Stimulated activated CD8-positive, alpha-beta memory T cell treated with anti-CD3 and anti-CD28 coated beads, Interleukin-7, amount 100 ng/mL, for 24 hours (primary cell): ENCODE measurements at places on chromosomes 12 and 14.

GRCh38 chr14:101730626-101731186 lies 30.8 kb upstream of the PPP2R5C start:
- DNase-seq: no peak

DNA sequence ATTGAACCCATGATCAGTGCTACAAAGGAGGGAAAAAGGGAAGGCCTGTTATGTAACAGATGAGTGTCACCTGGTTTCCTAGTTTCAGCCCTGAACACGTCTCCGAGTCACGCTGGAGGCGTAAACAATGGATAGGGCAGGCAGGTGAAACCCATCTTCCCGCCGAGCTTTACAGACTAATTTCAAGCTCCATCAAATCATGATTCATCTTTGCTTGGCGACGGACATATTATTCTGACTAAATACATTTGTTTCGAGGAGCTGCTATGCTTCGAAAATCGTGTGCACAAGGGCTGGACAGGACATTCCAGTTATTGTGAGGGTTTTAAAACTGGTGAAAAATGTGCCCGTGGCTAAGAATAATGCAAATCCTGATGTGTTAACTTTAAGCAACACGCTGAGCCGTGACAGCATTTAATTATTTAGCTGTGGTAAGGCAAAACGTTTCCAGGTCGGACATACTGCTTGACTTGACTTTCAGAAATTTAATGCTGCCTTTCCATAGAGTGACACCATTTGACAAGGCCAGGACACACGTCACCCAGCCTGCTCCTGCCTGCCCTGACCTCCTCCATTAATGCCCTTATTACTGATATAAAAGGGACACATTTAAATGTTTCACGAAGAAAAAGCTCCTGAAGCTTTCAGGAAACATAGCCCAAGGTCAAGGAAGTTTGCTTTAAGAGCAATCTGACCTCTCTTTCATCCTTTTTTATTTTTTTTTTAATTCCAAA lies 1203.5 kb upstream of the TMEM132C start:
- no peak for DNase-seq

DNA sequence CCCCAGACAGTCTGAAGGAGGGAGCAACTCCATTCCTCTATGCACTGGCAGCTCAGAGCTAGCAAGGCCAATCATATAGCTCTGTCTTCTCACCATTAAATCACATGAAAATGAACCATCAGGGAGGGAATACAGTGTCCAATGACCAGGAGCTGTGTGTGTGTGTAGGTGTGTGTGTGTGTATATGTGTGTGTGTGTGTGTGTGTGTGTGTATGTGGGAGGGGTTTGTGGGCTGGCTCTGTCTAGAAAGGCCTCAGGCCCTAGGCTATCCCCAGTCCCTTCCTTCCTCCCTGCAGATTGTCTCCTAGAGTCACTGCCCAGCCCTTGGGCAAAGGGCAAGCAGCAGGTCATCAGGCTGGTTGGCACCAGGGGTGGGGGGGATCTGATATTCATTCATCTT lies 5.7 kb upstream of the SUSD6 start:
- no peak for DNase-seq

- no peak for DNase-seq
Observed at GRCh38 chr14:90400904-90401561, 4.2 kb downstream of the CALM1 start.

DNA sequence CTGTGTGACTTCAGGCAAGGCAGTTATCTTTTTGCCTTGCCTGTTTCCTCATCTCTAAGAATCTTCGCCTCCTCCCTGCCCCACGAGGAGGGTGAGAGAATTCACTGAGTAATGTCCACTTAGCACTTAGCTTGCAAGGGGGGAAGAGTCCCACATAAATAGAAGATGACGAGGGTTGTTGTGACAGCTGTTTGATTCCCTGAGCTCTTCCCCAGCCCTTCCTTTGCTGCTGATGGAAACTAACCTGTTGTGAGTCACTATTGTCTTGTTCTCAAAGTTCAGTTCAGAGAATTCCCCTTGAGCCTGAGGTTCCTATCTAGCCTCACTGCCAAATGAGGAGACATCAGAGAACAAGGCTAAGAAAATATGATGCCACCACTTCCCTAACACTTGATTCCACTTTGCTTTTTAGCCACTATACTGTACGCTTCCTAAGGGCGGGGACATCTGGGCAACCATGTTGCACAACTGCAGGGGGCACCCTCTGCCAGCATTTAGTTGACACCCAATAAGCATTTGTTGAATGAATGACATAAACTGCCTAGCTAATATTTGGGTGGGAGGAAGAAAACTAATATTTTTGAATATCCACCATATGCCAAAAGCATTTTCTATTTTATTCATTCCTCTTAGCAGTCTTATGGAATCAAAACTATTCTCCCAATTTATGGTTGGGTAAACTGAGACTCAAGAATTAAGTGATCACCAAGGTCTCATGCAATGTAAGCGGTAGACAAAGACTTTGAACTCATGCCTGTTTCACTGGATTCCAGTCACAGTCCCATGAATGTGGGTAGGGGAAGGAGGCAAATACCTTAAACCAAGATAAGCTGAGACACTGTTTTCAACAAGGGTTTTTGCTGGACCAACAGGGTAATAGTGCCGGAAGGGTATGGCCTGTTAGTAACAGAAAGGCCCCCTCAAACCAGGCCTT lies 77.6 kb downstream of the ZFP36L1 start:
- DNase-seq: no peak

GRCh38 chr12:121713257-121713777 lies 765 bp downstream of the TMEM120B start:
- no peak for DNase-seq

GRCh38 chr14:89348722-89349121 lies 68.3 kb downstream of the FOXN3 start:
- DNase-seq: no peak

- DNase-seq: no peak
Observed at GRCh38 chr12:57837864-57838562, 8.5 kb downstream of the CTDSP2 start.

GRCh38 chr14:89397569-89398230 lies 19.3 kb downstream of the FOXN3 start:
- no peak for DNase-seq

- no peak for DNase-seq
Observed at GRCh38 chr12:51855586-51856428, 7.3 kb upstream of the FIGNL2 start.
